EL (cell line): ENCODE measurements at places on chromosomes 3 and 15.

GRCh38 chr3:195207056-195207455, 63.9 kb downstream of the XXYLT1 start:
- DNase-seq = no peak

- no peak for DNase-seq
Measured at GRCh38 chr15:78069052-78069414, 8.5 kb downstream of the TBC1D2B start.

DNA sequence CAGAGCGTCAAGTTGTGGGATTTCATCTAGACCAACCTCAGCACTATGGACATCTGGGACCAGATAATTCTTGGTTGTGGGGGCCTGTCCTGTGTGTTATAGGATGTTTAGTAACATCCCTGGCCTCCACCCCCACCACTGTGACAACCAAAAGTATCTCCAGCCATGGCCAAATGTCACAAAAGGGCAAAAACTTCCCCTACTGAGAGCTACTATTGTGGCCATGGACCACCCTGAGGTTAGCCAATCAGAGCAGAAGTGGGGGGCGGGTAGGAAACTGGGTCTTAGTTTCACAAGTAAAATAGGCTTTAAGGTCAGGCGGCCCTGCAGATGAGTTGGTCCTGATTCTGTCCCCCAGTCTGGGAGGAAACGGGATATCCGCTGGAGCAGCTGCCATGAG, 25.4 kb downstream of the KIF7 start:
- DNase-seq = no peak

DNA sequence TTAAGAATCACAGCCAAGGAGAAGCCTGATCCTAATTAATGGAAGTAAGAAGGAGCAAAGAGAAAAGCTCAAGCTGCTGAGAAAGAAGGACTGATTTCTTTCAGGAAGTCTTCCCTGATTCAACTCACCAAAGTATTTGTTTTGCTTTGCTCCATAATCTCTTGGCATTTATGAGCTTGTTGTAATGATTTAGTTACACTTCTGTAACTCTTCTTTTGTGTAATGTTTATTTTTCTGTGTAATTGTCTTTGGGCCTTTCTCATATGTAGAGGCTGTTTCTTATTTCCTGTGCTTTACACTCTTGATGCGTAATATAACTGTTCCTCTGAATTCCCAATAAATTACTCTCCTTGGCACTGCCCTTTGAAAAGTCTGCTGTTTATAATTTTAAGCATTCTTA, 80.0 kb downstream of the COL6A5 start:
- DNase-seq = no peak

GRCh38 chr3:161212171-161212771, 8.8 kb upstream of the NMD3 start:
- DNase-seq = no peak

DNA sequence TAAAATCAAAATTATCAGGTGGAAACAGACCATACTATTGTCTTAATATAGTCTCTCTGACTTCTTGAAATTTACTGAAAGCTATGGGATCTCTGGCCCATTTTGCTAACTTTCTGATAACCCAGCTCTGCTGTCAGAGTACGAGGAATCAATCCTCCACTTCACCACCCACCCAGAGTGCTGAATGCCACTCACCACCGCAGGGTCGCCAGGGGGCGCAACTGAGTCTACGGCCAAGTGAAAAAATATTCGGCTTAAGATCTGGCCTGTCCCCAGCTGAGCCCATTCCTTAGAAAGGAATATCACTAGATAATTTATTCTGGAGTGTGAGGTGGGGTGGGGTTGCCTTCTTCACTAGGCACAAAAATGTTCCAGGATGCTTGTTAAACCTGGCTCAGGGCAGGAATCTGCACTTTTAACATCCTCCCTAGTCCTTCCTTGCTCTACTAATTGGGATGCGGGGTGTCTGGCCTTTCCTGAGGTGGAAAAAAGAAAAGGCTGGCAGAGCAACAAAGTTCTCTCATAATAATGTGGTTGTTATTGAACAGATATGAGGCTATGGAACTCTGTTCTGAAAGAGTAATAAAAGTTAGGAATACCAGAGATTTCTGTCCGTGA, 520.6 kb downstream of the MFSD1 start:
- peak; percentile 38 for DNase-seq

DNA sequence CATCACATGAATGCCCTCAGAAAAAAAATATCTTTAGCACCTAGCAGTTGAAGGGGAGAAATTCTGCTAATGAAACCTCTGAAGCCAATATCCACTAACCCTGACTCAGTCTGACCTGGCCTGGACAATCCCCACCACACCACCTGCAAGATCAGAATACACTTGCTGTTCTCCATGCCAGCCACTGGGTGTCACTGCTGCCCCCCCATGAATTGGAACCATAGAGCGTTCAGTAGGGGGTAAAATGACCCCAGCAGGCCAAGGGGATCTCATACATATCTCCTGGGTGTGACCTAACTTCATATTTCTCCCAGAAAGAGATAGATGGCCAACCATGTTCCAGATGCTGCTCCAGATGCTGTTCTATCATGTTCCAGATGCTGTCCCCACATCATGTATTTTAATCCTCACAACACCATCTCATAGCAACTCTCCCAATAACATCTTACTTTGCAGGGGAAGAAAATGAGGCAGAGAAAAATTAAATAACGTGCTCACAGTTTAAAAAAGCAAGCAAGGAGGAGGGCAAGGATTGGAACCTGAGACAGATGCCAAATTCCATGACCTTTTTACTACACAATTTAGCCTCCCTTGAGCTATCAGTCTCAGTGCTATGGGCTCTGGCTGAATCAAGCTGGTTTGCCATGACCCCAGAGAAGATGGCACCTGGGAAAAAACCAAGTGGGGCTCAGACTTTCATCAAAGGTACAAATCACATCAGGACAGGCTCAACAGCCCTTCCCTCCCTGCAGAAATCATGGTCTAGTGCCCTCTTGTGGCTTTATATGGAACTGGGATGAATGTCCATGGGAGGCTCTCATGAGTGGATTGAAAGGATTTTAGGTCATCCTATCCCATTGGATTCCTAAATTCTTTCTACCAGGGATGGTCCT, 12.4 kb downstream of the NTRK3 start:
- DNase-seq = peak; percentile 50

- DNase-seq = no peak
Measured at GRCh38 chr15:51796847-51797401, 32.5 kb upstream of the TMOD3 start.

- no peak for DNase-seq
Measured at GRCh38 chr15:59448871-59449270, 10.9 kb downstream of the FAM81A start.

- DNase-seq = no peak
Measured at GRCh38 chr3:164230385-164231094, 847.8 kb downstream of the SI start.

DNA sequence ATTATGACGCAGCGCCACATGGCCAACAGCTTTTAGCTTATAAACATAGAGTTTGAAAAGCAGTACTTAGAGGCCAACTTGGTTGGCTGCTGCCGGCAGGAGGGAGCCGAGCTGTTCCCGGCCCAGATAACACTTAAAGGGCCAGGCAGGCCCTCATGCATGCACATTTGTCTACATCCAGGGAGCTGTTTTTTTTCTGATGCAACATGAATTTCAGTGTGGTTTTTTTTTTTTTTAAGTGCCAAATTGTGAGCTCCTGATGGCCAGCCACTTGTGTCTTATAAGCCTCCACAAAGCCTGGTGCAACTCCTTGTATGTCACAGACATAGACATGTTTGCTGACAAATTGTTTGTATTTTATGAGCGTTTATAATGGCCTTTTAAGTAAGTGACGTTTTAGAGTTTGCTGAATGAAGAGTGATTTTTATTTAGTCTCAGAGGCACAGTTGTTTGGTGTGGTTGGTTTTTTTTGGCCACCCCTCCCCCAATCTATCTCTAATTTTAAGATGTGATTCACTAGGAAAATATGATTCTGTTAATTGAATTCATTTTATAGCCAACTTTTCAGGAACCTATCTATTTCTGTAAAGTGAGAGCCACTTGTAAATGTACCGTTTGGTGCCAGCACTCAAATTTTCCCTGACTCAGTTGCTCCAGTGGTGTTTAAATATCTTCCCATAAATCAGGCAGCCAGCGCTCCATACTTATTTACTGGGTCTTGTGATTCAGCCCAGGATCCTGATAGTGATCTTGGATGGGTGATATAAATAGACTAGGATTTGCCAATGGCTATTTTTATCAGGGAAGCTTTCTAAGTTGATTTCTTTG, 134.3 kb downstream of the VGLL4 start:
- DNase-seq = peak; percentile 85

- DNase-seq = peak; percentile 10
Measured at GRCh38 chr3:133792171-133792763, 13.3 kb upstream of the SRPRB start.

GRCh38 chr15:74531144-74531811, 9.7 kb upstream of the ARID3B start:
- DNase-seq = peak; percentile 96

GRCh38 chr3:171231361-171231760, 204.8 kb upstream of the SLC2A2 start:
- DNase-seq = no peak

GRCh38 chr3:111071257-111072030, at the start of gene NECTIN3:
TSS of gene NECTIN3 (plus strand) at chr3:111071816. CDS start at chr3:111072018, 202 bp downstream.
- DNase-seq = peak; percentile 97

DNA sequence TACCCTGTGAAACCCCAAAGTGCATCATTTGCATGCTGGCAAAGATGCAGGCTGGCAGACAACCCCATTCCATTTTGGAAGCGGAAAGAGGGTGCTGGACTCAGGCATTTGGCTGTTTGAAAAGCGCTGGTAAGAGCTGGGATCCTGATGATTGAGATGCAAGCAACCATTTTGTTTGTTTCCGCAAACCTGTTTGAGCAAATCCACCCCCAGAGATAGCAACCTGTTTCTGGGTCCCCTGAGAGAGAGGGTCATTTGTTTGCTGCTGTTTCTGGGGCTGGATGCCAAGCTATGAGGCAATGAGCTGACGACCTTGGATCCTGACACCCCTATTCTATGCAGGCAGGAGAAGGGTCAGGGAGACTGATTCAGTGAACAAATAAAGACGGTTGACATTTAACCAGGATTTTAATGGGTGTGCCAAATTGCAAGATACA, 9.8 kb downstream of the SLC6A1 start:
- DNase-seq = no peak

DNA sequence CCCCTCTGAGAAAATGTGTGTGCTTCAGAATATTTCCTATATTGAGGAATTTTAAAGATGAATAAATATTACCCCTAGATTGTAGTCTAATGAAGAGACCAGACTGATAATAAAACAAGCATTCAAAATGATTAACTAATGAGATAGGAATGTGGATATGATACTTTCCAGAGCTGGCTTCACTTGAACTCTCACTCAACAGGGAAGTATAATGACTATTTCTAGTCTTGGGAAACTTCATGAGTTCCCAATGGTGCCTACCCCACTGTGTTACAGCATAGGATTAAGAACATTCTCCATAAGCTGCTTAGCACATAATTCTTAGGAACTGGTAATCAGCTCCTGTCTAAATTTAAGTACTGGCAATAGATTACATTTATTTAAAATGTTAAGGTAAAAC, 261.5 kb upstream of the ZNF385D start:
- peak; percentile 11 for DNase-seq

DNA sequence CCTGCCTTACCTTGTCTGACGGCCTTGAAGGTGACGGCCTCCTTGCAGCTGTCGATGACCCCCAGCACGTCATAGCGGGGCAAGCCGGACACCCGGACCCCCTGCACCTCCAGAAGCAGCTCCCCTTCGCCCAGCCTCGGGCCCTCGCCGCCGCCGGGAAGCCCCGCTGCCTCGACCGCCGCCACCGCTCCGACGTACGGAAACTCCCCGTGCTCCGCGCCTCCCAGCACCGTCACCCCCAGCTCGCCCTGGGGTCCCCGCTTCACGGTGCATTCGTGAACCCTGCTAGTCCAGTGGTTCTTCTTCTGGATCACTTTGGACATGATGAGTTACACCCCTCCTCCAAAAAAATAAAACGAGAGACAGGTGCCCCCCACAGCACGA, 740 bp downstream of the MAGI1 start:
- no peak for DNase-seq

- no peak for DNase-seq
Measured at GRCh38 chr3:197344582-197345318, 46.3 kb upstream of the DLG1 start.

DNA sequence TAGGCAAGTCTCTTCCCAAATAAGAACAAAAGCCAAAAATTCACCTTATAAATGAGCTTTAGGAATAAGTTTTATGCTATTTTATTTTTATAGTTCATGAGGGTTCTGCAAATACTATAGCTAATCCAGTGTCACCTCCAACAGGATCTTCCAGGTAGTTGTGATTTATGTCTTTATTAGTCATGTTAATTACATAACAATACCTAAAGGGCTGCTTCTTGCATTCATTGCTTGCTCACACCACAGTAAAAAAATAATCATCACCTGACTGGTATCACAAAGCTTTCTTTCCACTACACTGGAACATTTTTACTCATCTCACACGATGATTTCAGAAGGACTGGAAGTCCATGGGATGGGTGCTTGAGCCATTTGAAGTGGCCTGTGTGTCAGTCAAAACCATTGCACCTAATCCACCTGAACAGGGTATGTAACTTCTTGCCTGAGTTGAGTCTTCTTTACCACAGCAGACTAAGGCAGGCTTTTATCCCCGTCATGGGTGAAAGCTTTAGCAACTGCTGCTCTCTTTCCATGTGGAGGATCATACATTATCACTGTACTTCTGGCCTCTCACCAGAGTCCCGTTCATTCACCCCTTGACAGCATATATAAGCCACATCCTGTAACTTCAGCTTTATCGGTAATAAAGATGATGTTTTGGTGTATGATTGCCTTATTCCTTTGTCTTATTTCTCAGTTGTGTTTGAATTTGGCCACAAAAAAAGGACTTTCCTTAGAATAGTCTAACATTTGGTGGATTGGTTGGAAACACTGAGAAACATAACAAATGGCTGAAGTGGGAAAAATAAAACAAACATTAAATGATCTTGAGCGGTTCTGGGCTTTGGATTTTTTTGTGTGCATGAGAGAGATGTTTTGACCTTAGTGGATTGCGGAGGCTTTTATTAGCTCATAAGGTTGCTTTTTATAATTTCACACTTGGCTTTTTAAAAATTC, 382.6 kb upstream of the THBS1 start:
- no peak for DNase-seq

- no peak for DNase-seq
Measured at GRCh38 chr3:62670351-62670750, 204.9 kb downstream of the CADPS start.

DNA sequence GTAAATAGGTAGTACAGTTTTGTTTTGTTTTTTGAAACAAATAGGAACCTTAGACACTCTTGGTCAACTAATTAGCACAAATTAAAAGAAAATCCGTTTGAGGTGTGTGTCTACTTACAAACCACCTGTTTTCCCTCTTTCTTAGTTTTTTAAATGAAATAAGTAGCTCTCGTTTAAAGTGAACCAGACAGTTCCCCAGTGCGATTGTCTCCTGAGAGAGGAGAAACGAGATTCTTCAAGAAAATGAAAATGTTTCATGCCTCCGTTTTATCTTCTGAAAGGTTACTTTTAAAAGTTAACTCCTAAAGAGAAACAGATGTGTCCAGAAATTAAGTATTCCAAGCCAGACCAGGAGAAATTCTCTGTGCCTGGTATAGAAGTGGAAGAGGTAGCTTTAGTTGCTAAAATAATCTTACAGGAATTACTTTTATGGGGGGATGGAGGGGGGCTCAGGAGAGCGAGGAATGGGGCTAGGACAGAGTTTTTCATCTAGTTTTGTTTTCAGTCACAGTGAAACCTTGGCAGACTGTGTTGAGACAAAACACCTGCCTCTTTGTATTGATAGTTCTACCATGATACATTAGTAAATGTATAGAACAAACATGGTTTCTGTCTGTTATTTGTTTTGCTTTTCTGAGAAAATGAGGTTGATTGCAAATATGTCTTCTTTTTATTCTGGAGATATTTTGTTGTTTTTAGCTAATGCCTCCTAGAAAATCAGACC, 155.1 kb upstream of the CNTN4 start:
- no peak for DNase-seq
